ENCODE measurements at places on chromosomes 2 and 18.

- DNase-seq: no peak
Measured at GRCh38 chr2:70887550-70888246, 48.0 kb upstream of the ATP6V1B1 start.

DNA sequence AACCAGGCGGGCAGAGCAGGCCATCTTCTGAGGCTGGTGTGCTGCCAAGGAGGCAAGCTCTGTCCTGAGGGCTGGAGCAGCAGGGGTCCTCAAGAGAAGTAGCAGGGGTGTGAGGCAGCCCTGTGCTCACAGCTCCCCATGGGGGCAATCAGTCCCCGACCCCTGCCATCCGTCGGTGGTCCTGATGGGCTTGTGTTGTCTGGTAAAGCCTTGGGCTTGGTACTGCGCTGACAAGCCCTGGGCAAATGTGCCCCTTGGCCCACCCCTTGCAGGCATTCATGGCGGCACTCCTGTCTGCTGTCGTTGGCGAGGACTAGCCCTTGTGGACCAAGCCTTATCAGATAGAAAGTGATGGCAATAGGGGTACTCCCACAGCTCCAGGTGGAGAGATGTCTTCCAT lies 22.6 kb upstream of the SCLY start:
- DNase-seq: no peak

GRCh38 chr18:10284540-10285282 lies 169.7 kb upstream of the APCDD1 start:
- no peak for DNase-seq

DNA sequence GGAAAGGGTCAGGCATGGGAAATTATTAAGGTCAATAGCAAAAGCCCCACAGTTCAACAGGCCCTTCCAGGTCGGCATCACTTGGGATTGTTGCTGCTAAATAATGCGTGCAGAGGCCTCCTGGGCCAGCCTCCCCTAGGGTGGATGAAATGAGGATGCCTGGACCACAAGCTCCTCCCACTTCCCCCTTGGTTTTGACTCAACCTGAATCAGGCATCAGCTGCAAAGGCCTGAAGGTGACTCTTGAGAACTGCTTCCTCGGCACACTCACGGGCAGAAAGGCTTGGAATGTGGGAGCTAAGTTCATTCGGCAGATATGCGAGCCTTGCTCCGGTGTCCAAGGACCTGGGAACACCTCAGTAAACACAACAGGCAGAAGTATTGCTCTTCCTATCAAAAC lies 69.3 kb downstream of the MBP start:
- DNase-seq: peak; percentile 69

- no peak for DNase-seq
Measured at GRCh38 chr2:236786751-236787150, 217.1 kb downstream of the ACKR3 start.

GRCh38 chr2:127969446-127969845 lies 58.4 kb downstream of the SAP130 start:
- no peak for DNase-seq

GRCh38 chr2:26189123-26189522 lies 16.2 kb downstream of the GAREM2 start:
- DNase-seq: no peak

GRCh38 chr2:20419752-20420151 lies 27.1 kb upstream of the RHOB start:
- no peak for DNase-seq

- peak; percentile 94 for DNase-seq
Measured at GRCh38 chr2:109254174-109254904, 125.3 kb downstream of the SH3RF3 start.

GRCh38 chr2:20123871-20124594 lies 72.6 kb upstream of the LAPTM4A start:
- DNase-seq: no peak

GRCh38 chr2:101566632-101567228 lies 91.8 kb upstream of the RFX8 start:
- DNase-seq: no peak

DNA sequence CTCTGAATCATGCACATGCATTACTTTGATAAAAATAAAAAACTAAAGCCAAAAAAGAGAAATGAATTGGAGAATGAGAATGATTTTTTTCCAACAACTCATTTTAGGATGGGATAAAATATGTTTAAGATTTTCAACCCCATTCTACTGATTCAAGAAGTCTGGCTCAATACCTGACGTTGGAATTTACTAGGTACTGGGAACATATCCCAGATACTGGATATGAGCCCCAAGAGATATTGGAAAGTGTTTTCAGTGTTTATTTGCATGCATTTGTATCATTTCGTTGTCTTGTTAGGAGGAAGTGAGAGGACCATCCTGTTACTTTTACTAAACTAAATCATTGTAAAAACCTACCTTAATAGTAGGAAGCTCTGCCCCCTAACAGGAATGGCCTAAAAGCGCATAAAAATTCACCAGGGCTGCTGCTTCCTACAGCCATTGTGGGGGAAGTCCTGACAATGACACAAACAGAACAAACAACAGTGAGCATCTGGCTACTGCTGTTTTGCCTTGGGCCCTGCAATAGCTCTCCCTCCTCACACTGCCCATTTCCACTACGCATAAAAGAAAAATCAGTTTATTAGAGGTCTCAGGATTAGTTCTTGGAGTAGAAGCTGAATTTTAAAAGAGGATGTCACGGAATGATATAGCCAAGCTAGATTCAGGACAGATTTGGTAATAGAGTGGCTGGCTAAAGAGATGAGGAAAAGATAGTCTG lies 35.2 kb downstream of the ANKAR start:
- DNase-seq: no peak

DNA sequence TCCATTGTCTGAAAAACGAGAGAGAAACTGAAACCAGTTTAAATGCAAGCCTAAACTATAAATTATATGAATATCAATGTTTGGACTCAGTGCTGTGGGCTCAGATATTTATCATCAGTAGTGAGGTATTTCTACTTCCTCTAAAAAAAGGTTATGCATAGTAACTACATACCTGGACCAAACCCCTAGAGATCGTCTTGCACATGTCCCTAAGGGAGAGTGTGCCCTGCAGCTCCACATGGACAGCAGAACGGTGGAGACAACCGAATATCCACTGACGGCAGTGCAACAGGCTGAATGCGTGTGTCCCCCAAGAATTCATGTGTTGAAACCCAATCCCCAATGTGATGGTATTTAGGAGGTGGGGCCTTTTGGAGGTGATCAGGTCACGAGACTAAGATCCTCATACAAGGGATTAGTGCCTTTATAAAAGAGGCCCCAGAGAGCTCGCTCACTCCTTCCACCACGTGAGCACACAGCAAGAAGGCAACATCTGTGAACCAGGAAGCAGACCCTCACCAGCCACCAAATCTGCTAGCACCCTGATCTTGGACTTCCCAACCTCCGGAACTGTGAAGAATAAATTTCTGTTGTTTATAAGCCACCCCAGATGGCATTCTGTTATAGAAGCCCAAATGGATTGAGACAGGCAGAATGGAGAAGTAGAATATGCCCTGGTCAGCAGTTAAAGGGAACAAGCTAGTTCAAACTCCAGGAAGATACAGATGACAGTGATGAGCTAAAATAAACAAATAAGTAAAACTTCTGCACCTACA lies 208.4 kb downstream of the ANAPC1 start:
- no peak for DNase-seq

DNA sequence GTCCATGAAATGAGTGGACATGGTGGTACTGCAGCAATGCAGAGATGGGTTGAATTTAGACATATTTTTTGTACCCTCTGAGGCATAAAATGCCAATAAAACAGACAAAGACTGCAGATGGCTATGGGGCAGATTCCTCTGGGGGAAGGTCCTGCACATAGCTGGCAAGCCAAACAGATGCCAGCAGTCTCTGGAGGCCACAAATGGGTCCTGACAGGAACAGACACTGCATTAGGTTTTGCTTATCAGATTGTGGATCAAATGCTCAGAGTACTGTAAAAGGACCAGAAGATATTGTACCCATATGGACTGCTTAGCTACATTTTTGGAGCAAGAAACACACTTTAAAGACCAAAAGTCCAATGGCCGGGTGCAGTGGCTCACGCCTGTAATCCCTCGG lies 40.9 kb upstream of the ORC2 start:
- no peak for DNase-seq

GRCh38 chr2:9737053-9737875 lies 106.0 kb upstream of the TAF1B start:
- DNase-seq: no peak

DNA sequence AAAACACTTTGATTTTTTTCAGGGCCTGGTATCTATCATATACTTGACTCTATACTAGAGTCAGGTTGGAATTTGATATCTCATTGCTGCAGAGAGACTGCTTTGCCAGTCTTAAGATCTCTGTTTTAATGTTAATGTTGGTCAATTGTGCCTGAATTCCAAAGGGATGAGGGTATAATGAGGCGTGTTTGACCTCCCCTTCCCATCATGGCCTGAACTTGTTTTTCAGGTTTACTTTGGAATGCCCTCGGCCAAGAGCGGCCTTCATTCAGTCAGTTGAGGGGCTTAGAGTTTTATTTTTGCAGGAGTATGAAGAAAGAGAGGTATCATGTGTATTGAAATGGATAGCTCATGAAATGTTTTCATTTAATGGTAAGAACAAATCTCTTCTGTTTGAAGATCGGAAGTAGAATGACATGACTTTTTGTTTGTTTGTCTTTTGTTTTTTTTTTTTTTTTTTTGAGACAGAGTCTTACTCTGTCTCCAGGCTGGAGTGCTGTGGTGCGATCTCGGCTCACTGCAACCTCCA lies 119.0 kb downstream of the KIAA1328 start:
- DNase-seq: no peak

GRCh38 chr2:9782197-9782719 lies 61.0 kb upstream of the TAF1B start:
- DNase-seq: no peak

DNA sequence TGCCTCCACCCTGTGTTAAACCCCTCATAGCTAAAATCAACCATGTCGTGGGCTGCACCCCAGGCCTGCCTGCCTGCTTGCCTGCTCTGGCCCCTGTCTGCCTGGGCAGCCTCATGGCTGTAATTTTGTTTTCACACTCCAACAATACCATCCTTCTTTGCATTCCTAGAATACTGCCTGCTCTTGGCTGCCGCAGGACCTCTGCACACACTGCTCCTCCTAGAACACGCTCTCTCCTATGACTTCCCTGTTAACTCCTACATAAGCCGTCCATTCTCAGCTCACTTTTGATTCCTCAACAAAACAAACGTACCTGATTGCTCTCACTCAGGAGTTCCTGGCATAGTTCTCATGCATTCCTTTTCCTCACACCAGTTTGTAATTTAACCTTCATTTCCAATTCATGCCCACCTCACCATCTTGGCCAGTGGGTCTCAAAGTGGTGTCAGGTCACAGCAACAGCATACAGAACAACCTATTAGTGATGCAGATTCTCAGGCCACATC lies 2.5 kb downstream of the UXS1 start:
- DNase-seq: no peak

GRCh38 chr18:6638447-6638846 lies 91.1 kb upstream of the ARHGAP28 start:
- DNase-seq: no peak

GRCh38 chr2:126942427-126943203 lies 43.9 kb downstream of the TEX51 start:
- DNase-seq: no peak

DNA sequence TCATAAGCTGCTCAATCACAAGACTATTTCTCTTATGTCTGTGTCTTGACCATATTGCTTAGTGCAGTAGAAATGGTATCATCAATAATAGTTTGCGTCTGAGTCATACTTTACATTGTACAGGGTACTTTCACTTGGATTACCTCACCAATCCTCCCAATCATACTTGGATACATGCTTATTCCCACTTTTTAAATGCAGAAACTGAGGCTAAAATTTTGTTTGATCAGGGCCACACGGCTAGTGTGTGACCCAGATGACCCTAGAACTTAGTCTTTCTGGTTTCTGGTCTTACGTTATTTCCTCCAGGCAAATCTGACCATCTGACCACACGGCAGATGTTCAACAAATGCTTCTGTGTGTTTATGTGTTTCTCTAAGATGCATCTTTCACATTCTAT lies 23.8 kb upstream of the CCL20 start:
- no peak for DNase-seq

DNA sequence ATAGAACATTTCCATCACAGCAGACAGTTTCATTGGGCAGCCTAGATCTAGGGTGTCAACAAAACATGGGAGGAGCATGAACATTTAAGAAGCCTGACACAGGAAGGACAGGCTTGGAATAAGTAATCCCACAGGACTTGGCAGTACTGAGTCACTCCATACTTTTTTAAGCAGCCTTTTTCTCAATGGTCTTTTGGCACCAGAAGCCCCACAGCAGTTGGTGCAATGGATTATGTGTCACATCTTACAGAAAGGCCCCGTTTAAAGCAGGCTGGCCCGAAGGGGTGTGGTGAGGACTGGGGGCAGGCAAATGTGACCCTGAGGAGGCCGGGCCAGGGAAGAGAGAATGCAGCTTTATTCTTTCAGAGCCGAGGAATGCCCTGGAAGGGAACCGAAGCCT lies 26.6 kb downstream of the SPTBN1 start:
- DNase-seq: no peak

Data from GM12878 (cell line).